ENCODE measurements at places on chromosomes 2 and 18.

DNA sequence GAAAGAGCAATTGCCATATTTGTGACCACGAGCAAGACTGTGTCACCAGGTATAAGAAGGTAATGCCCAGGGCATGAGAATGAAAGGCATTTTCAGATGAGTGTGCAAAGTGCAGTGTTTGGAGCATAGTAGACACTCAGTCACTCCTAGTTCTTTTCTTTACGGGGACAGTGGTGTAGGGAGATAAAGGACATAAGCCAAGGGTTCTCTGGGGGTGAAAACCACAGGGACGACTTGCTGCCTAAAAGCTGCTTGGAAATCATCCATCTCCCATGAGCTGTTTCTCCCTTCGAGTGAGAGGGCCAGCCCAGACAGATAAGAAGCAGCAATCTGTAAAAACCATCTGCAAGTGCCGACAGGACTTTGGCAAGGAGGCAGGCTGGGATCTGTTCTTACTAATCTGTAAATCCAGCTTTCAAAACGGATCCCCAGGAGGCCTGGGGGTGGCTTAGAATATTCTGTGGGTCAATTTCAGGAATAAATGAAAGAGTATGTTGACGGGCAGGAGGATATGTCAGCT is 221.6 kb downstream of the LPIN1 start:
- no peak for DNase-seq

- no peak for DNase-seq
These were observed 4.9 kb downstream of the INHBB start for GRCh38 chr2:120350801-120351320.

GRCh38 chr2:121565389-121566250 is 34.9 kb downstream of the RNU4ATAC start:
- DNase-seq, result no peak

DNA sequence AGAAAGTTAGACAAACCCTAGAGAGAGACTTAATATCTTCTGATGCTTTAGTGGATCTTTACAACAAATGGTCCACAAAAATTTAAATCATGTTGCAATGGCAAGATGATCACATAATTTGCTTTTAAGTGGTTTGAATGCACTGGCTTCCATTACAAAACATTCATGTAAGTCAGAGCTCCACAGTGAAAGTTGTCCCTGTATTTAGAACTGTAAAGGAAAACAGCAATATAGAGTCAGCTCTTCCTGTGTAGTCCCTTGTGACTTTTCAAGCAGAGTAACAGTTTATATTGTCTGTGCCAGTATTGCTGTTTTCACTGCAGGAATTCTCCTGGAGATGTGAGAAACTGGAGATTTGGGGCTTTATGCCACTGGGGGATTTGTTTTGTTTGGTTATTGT is 77.7 kb downstream of the MEIS1 start:
- DNase-seq, result no peak

- no peak for DNase-seq
These were observed 129.7 kb downstream of the NETO1 start for GRCh38 chr18:72738136-72738535.

DNA sequence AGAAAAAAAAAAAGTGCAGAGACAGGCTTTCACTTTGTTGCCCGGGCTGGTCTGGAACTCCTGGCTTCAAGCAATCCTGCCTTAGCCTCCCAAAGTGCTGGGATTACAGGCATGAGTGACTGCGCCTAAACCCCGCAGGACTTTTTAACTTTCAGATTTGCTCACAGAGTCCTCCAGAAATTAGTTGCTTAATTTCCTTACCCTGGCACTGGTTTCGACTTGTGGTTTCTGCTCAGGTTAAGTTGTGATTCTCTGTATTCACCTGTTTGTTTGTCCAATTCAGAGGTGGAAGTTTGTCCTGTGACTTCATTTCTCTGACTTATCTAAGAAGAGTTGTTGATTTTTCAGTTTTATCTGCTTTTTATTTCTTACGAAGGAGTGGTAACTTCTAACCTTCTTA is 238.1 kb downstream of the TMEM182 start:
- DNase-seq, result no peak

GRCh38 chr2:150606380-150607060 is 119.1 kb upstream of the RND3 start:
- DNase-seq, result no peak

- no peak for DNase-seq
These were observed 58.1 kb downstream of the ASB1 start for GRCh38 chr2:238484522-238485452.

DNA sequence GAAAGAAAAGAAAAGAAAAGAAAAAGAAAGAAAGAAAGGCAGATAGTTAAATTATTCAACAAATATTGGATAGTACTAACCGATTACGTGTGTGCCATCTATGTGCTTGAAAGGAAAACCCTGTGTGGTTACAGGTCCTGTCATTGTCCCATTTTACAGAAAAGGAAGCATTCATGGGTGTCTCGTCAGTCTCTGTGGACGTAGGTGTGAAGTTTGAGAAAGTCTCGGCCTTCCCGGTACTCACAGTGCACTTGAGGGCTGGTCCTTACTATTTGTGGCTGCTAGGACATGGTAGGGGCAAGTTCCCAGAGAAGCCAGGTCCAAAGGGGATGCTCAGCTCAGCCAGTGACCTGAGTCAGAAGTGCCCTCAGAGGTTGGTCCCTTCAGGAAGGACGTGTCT is 19.3 kb downstream of the SH3YL1 start:
- no peak for DNase-seq

- no peak for DNase-seq
These were observed 52.0 kb downstream of the FECH start for GRCh38 chr18:57534511-57534909.

- no peak for DNase-seq
These were observed 85.4 kb upstream of the OTOS start for GRCh38 chr2:240225660-240226475.

DNA sequence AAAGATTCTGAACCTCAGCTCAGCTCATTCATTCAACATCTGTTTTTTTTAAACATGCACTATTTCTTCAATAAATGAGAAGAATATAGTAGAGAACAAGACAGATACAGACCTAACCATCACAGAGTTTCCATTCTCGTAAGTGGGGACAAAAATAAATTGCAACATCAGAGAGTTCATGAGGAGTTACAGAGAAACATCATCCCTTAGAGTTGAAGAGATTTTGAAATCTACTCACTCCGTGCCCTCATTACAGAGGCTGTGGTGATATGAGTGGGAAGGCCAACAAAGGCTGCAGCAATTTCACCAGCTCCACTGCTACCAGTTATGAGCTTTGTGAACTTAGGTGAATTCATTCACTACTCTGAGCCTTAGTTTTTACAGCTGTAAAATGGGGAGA is 399.3 kb downstream of the BCL11A start:
- DNase-seq, result no peak

DNA sequence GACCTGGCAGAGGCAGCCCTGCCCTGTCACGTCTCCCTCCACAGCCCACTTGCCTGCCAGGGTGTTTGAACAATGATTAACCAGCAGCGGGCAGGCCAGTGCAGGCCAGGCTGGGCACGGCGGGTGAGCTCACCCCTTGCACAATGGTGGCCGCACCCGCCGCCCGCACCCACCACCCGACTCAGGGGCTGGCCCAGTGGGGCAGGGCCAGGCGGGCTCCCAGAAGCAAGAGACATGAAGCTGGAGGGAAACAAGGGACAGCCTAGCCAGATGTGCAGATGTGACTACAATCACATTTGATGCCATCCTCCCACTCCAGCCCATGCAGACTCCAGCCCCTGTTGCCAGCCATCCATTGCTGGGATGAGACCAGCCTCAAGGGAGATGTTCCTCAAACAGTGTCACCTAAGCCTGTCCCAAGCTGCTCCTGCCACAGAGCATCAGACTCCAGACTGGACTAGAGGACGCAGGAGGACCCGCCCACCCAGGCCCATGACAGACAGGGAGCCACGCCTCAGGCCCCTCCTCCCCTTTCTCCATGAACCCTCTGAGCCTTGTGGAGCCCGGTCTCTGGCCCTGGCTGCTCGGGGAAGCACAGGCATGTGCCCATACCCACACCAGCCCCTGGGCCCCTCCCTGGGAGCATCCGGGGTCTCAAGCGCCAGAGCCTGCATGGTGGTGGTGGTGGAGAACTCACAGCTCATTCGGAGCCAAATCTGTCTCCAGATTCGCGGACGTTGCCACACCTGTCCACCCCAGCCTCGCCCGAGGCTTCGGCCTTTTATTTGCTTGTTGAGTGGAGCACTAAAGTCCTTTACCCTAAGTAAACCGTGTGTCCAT is 45.0 kb downstream of the SDC1 start:
- no peak for DNase-seq

- DNase-seq, result no peak
These were observed 160.4 kb downstream of the HDAC4 start for GRCh38 chr2:239240414-239240881.

DNA sequence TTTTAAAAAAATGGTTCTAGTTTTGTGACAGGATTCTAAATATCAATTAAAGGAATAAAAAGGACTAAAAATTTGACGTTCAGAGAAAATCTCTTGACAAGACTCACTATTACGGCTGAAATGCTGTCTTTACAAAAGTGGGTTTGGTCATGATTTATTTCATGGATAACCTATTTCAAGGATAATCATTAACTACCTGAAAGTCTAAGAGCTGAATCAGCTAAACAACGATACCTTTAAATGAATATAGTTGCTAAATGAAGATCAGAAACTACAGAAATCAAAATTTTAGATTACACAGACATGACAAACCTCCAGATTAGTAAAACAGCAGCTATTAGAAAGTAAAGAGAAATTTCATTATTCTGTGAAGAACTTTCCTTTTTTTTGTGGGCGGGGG is 35.7 kb downstream of the RTTN start:
- DNase-seq, result no peak

DNA sequence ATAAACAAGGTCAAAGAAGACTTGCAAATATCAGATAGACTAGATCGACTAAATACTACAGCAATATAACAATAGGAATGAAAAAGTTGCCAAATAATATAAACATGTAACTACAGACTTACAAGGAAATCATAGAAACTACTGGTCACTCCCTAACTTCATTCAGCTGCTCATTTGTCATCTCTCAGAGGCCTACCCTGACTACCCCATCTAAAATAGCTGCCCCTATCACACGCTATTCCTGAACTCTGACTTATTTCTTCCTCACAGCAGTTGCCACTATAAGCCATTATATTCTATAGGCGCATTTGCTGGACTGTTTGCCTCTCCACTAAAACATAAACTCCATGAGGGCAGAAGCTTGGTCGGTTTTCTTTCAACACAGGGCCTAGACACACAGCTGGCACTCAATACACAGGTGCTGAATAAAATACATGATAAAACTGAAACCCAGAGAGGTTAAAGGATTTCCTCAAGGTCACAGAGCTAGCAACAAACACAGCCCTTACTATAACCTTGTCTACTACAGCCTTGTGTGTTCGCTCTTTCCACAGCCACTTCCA is 1.8 kb downstream of the STRN start:
- no peak for DNase-seq

DNA sequence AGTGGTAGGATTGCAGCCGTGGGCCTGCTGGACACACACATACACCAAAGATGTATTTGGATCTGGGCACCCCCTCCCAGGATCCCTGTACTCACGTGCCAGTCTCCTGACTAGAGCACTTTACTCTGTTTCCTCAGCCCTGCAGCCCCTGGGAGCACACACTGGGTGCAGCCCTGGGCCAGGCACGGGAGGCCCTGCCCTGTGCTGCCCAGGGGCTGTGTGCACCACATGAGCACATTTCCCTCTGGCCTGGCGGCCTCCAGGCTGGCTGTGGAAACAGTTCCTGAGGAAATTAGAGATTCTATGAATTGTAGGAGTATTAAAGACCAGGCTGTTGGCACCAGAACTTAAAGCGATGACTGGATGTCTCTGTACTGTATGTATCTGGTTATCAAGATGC is 45.4 kb downstream of the BCL2L11 start:
- no peak for DNase-seq

DNA sequence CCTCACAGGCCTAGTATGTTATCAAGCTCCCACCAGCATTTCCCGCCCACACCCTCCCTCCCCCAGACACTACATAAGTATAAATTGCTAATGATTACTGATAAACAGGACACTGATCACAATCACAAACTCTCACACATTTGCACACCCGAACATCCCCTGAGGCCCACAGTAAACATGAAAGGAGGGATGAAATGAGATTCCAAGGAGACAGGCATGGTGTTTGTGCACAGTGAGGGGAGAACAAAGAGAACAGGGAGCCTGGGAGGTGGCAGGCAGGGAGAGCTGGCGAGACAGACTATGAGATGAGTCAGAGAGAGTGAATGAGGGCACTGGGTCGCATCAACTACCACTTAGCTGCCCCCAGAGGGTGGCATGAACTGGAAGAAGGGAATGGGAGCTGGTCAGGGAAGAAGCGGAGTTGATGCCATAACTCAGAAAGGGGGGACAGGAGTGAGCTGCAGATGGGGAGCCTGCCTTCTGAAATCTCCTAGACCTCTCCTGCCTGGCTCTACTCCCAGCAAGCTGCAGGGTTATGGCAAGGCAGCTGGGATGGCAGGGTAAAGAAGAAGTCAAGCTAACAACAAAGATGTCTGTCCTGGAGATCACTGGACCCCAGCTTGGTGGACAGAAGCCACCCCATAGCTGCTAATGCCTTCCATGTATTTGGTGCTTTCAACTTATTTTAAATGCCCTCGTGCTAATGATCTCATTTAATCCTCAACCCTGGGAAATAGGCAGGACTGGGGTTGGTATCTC is 5.1 kb downstream of the KIF3C start:
- no peak for DNase-seq

DNA sequence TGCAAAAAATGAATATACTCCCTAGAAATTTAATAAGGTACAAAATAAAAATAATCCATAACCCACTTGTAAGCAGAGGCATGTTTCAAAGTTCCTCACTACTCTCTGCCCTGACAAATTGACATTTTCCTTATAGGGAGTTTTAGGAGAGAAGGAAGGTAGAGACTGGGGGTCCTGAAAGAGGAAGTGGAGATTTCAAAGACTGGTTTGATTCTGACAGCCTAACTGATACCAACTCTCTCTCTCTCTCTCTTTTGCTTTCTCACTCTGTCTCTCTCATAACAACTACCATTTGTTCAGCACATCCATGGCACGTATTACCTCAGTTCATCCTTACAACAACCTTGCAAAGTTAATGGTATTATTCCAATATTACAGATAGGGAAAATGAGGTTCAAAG is 18.6 kb downstream of the FZD7 start:
- DNase-seq, result no peak

- DNase-seq, result no peak
These were observed 123.5 kb downstream of the GLI2 start for GRCh38 chr2:120859128-120859527.

GRCh38 chr2:179338681-179339080 is 74.0 kb upstream of the SESTD1 start:
- no peak for DNase-seq

GRCh38 chr2:84527137-84528129 is 11.1 kb downstream of the DNAH6 start:
- DNase-seq, result no peak

GRCh38 chr2:74873012-74873665 is 39.2 kb downstream of the HK2 start:
- no peak for DNase-seq

GRCh38 chr2:70030724-70031420 is 56.4 kb upstream of the PCBP1 start:
- no peak for DNase-seq

DNA sequence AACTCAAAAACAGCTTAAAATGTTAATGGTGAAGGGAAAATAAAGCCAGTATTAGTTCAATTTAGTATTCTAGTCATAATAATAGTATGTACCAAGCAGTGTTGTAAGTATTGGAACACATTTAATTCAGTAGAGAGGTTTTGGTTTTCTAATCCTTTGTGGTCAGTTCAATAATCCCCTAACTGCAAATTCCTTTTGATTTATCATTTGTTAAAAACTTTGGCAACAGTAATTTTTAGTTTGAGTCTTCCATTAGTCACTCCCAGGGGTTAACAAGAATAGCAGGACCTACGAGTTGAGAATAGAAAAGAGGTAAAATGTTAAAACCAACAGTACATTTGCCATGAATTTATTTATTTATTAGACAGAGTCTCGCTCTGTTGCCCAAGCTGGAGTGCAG is 10.7 kb downstream of the MRPL44 start:
- no peak for DNase-seq
